ENCODE measurements at places on chromosomes 2 and 18.
A peak's percentile ranks its signal among the peaks of the same experiment; 100 is the strongest.

GRCh38 chr2:16096962-16097361 lies 156.6 kb downstream of the MYCN start:
- no peak for DNase-seq

- no peak for DNase-seq
These were observed 28.3 kb upstream of the MRO start for GRCh38 chr18:50848061-50848551.

DNA sequence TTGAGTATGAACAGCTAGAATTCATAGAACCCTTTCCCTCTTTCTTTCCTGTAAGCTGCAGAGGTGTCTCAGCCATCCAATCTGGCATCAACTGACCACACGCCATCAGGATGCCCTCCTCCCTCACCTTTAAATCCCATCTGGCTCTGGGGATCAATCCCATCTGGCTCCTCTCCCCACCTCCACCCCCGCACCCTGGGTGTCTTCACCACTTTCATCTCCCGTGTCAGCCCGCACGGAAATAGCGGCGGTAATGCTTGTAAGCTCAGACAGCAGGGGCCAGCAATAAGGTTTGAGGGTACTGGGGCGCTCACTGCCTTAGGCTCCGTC lies 508 bp upstream of the TUBA4B start:
- peak; percentile 59 for DNase-seq

GRCh38 chr2:115529627-115530026 lies 1087.2 kb downstream of the DPP10 start:
- DNase-seq, result no peak

- no peak for DNase-seq
These were observed 24.6 kb upstream of the CREB1 start for GRCh38 chr2:207505171-207505570.

DNA sequence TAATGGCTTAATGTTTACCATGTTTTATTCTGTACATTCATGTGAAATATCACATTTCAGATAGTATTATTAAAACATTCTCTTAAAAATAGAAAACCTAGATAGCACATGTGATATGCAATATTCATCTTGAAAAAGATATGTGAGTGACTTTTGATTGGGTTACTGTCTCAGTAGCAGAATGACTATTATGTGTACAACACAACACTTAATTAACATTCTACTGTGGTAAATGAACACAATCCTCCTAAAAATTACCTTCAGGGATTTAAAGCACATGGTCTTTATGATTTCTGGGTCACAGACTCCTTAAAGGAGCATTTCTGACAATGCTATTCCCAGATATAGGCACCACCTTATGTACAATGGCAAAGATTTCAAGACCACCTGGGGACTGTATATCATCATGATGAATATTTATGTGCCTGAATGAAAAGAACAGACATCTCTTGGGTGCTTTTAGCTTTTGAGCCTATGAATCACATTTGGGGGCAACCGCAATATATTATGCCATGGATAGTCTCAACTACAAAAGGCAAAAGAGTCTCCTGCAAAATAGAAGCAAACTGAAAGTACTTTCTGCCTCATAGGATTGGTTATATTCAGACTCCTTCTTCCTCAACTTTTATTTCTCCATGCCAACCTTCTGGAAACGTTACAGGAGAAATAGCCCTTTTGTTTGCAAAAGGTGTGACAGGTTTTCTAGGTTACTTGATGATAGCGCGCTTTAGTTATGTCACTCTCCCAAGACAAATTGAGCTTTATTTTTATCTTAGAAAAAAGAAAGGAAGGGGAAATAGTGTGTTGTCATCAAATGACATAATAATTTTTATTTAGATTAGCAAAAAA lies 259.0 kb downstream of the CALCRL start:
- no peak for DNase-seq

DNA sequence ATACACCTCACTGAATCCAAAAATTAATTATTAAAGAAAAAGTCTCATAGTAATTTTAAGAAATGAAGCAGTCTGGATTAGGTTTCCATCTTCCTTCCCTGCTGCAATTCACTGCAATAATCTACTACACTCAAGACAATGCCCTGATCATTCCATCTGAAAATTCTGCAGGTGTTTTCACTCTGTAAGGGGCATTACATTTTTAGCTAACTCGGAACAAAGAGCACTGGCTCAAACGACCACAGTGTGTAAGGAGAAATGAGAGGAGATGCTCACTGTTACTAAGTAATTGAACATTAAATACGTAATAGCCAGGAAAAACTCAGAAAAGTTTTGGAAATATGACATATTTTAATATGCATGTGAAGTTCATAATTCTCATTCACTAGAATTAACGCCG lies 1.3 kb downstream of the B4GALT6 start:
- DNase-seq, result peak; percentile 44

DNA sequence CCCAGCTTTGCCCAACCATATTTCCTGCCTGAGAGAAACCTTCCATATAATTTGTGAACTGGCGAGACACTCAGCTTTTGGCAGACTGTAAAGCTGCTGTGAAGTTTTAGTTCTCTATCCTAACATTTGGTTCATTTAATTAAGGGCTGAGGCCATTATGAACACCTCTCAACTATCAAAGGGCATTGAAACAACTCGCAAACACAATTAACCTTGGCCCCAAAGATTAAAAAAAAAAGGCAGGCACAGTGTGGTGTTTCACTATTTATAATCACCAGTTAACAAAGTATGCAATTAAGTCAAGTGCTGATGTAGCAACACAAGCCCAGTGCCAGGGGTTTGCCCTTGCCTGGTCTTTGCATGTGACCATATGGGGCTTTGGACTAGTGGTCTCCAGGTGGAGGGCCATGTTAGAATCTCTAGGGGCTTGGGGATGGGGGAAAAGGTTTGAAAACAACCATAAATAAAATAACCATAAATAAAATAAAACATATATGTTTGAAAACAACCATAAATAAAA lies 297.6 kb upstream of the SKOR2 start:
- DNase-seq, result no peak

DNA sequence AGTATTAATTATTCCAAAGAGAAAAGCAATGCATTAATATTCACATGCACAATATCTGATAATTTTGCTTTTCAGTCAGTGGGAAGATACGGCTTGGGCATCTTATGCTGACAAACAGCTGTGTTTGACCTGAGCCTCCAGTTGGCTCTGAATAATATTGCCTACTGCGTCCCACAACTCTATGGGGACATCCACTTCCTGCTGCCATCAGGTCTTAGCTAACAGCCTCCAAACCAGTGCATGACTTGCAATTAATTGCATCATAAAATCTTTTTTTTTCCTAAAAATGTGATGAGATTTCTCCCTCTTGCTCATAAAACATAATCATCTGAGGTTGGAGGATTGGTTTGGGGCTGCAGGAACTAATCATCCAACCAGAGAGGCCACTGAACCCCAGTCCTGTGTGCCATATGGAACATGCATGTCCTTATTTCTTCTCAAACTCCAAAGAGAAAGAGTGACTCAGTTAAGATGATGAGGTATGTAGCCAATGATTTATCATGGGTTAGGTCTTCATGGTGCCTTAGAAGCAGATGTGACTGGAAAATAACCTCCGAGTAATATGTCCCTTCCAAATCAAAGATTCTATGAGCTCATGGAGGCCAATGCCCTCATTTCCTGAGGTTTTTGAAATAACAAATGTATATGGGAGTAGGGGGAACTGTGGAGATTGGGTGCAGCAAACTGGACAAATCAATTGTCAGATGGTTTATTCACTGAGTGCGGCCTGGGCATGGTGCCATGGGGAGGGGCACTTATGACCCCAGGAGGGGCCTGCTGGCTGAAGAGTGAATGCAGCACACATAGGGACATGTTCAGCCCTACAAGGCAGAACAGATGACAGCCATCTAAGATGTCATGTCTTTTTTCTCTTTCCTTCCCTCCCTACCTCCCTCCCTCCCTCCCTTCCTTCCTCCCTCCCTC lies 39.4 kb downstream of the EDAR start:
- no peak for DNase-seq

- DNase-seq, result no peak
These were observed 35.0 kb downstream of the NRP2 start for GRCh38 chr2:205717175-205717846.

- DNase-seq, result no peak
These were observed 27.2 kb downstream of the C2orf49 start for GRCh38 chr2:105364436-105365139.

DNA sequence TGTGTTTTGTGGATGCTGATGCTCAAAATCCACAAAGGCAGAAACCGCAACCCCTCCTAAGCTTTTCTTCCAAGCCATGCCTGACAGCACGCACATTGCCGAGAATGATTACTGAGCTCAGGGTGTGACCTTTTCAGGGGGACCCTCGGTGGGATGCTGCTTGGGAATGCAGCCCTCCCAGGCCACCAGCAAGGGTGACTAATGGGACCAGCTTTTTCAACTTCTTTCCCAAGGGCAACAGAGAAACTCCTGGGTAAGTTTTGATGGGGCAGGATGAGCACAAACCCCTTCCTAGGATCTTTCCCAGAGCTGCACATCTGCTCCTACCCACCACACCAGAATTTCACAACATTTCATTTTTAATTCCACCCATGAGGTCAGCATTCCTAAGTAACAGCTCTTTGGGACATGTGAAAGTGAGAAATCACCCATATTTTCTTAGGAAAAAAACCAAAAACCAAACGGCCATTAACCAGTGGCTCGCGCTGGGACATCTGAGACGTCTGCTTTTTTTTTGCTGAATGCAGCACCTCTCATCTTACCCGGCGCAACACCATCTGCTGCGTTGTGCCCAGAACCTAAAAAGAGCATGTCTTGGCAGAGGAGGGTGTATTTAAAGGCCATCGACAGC lies 119.0 kb downstream of the ARL4C start:
- peak; percentile 27 for DNase-seq

GRCh38 chr2:183919167-183919566 lies 679.2 kb upstream of the ZNF804A start:
- no peak for DNase-seq

DNA sequence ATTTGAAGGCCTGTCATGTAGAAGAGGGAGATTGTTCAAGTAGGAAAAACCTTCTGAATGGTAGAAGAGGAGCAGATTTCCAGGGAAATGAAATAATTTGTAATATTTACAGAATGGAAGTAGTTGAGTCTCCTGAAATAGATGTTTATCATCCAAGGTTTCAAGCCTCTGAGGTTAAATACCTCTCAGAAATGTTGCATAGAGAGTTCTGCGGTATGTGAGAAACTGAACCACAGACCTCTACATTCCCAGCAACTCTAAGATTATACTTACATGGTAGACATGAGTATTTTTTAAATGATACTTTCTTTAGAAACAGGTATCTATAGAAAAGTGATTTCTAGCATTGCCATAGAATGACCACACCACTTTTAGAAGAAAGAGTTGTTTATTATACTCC lies 379.8 kb upstream of the FANCL start:
- no peak for DNase-seq

DNA sequence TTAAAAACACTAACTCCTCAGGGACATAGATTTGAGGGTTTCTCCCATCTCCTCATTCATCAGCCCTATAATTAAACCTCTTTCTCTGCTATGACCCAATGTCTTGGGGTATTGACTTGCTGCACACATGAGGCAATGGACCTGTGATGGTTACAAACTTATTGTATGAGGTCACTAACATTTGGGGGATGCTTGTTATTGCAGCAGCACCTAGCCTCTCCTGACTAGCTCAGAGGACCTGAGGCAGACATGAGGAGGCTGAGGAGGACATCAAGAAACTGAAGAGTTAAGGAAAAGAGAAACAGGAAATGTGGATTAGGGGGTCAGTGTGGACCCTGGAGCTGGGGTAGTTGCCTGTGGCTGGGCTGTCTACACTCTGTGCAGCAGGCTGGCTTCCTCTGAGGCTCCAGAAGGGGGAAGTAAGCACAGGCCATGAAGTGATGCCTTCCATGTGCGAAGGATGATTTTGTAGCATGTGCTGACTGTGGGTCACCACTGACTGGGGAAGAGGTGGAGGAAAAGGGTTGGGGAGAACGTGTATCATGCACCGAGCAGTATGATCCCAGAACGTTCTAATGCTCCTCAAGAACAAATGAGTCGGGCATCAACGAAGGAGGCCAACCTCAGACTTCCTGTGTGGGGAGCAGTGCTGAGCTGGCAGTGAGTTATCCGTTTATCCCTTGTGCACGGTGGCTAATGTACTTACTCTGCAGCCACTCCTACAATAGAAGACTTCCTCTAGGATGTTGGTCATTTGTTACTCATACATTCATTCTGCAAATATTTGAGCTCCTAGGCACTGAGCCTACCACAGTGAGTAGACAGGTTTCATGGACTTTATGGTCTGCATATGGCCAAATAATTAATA lies 42.1 kb upstream of the RFX8 start:
- DNase-seq, result no peak

- no peak for DNase-seq
These were observed 138.0 kb downstream of the HAUS1 start for GRCh38 chr18:46242183-46242582.

- DNase-seq, result no peak
These were observed 125.0 kb upstream of the WDSUB1 start for GRCh38 chr2:159411460-159411859.

DNA sequence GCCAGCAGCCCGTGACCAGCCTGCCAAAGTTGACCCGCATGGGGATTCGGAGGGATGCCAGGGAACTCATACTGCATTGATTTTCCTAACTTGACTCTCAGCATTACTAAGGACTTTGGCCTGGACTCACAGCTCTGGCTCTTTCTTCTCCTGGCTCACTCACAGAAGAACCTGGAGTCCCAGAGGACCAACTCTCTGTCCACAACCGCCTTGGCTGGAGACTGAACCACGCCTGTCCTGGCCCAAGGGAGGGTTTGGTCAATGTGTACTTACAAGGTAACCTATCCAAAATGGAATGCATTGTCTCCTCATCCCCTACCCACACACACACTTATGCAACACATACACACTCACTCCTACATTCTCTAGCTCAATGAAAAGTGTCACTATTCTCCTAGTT lies 135.6 kb upstream of the KLHL29 start:
- peak; percentile 32 for DNase-seq

DNA sequence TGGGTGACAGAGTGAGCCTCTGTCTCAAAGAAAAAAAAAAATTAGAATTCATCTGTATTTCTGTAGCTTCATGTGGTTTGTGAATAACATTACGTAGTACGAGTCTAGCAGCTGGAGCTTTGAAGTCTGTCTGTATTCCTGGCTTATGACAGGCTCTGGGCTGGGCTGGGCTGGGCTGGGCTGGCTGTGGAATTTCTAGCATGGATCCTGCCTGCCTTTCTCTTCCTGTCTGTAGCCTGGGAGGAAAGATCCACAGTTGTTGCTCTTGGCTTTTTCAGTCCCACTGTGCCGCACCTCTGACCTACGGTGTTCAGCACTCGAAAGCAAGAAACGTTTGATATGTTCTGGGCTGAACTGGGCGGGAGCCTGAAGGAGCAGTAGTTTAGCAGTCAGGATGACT lies 55.4 kb downstream of the BOLA3 start:
- DNase-seq, result no peak

- no peak for DNase-seq
These were observed 497.7 kb downstream of the STK39 start for GRCh38 chr2:167749660-167750059.
